ENCODE measurements at places on chromosomes 12 and 14.
A peak's percentile ranks its signal among the peaks of the same experiment; 100 is the strongest.

DNA sequence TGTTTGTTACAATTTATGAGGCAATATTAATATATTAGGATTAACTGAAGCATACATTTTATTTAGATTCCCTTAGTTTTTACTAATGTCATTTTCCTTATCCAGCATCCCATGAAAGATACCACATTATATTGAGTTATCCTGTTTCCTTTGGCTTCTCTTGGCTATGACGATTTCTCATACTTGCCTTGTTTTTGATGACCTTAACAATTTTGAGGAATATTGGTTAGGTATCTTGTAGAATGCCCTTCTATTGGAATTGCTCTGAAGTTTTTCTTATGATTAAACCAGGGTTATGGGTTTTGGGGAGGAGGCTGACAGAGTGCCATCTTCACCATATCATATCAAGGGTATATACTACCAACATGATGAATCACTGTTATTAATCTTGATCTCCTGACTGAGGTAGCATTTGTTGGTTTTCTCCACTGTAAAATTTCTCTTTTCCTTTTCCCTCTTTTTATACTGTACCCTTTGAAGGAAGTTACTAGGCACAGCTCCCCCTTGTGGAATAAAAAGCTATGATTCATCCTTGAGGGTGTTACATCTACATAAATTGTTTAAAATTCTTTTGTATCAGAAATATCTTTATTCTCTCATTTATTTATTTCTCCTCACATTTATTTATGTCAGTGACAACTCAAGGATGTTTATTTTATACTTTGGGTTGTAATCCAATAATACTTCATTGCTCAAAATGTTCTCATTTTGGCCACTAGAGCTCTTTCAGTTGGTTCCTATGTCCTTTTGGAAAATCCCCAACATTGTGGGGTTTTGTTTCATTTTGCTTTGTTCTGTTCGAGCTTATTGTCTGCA lies 239.0 kb downstream of the SLC16A7 start:
- peak; percentile 46 for DNase-seq

- no peak for DNase-seq
These were observed 83.2 kb downstream of the PEBP1 start for GRCh38 chr12:118219106-118219505.

GRCh38 chr12:89568484-89568883 lies 42.6 kb upstream of the POC1B start:
- DNase-seq = no peak

- no peak for DNase-seq
These were observed 21.0 kb upstream of the ITPR2 start for GRCh38 chr12:26854031-26854390.

- DNase-seq = no peak
These were observed 4.5 kb downstream of the USP30 start for GRCh38 chr12:109056891-109057290.

DNA sequence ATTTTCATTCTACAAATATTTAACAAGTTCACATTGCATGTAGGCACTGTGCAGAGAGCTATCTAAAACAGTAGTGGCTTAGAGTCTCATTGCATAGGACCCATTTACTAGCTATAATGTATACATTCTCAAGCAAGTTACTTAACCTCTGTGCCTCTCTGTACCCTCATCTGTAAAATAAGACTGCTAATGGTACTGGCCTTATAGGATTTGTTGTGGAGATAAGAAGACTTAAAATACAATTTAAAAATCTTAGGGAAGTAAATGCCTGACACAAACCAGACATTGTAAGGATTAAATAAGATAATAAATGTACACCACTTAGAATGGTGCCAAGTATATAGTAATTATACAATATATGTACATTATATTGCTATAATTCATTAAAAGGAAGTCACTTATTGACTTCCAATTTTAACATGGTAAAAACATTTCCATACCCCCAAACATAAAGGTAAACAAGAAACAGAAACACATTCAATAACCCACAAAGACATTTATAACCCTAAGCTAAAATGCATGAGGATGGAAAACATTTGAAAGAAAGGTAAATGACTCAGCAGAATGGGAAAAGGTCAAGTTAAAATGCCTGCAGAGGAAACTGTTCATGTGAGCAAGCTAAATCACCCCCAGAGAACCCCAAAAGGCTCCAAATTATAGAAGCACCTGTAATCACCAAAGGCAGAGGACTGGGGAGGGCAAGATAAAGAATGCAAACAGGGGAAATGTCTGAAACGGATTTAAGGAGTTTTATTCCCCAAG lies 30.8 kb downstream of the RPS6KA5 start:
- DNase-seq = no peak

DNA sequence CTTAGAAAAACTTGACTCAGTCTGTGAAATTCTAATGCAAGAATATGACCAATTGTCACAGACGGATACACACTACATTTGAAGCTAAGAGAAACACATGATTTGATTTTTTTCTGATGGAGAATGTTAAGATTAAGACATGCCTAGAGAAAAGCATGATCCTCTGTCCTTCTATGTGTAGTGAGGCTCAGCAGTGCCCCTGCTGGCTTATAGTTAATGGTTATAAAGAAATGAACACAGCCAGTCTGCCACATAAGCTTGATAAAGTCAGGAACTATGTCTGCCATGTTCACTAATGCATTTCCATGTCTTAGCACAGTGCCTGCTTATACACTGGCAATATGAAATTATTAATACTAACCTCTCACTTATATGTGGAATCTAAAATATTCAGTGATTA lies 168.1 kb upstream of the DAAM1 start:
- DNase-seq = no peak

DNA sequence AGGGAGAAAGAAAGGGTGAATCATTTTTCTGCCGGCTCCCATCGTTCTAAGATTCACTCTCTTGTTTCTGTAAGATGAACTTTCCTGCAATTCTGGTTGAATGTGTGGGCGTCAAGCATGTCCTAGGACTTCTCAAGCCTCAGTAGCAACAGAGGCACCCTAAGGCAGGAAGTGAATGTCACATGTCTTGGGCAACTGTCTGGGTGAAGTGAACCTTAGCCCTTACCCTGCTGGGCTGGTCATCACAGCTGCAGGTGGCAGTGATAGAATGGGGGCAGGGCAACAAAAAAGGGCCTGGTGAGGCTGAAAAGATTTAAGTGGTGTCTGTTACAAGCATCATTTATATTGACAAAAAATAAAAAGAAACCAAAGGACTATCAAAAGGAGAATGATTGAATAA lies 45.9 kb upstream of the CAND1 start:
- DNase-seq = no peak

- no peak for DNase-seq
These were observed 265.9 kb upstream of the PRICKLE1 start for GRCh38 chr12:42855362-42855950.

DNA sequence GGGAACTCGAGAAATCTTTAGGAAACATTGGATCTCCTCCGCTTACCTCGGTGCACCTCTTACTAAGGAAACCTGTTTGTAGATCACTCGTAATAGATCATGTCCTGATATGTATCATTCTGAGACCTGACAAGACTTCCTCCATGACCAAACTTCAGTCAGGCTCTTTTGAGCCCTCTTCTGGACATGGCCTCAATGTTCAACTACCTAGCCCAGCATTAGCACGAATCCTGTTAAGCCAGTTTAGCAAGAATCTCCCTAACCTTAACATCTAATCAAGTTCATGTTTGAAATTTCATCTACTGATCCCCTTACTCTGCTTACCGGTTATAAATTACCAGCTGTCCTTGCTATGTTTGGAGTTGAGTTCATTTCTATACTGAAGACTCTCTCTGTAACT lies 713.9 kb upstream of the USP15 start:
- no peak for DNase-seq

GRCh38 chr14:61417883-61418455 lies 96.6 kb downstream of the PRKCH start:
- no peak for DNase-seq

DNA sequence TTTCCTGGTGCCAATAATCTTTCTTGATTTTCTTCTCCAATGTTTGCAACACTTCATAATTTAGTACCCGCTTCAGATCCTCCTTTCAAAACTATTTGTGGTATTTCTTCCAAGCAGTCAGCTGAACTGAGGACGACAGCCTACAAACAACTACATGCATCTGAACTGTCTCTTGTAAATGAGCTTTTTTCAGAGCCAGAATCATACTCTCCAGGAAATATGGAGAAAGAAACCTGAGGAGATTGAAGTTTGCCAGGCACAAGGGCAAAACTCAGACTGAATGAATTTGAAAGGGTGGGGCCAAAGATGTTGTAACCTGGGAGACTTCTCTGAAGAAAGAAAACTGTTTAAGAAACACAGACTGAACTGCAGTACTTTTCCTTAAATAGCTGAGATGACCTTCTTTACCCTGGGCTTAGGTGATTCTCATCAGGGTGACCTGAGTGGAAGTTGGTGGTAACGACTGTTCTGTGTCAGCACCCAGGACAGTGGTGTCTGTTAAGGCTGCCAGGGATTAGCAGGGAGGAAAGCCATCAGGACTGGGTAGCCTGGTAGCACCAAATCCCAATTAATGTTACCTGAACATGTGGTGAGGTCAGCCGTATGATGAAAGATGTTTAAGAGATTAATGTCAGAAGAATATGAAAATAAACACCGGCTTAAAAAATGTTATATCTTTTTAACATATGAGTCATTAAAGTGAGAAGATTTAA lies 95.0 kb downstream of the TGFB3 start:
- no peak for DNase-seq

GRCh38 chr12:46857486-46857885 lies 31.7 kb upstream of the SLC38A4 start:
- no peak for DNase-seq

DNA sequence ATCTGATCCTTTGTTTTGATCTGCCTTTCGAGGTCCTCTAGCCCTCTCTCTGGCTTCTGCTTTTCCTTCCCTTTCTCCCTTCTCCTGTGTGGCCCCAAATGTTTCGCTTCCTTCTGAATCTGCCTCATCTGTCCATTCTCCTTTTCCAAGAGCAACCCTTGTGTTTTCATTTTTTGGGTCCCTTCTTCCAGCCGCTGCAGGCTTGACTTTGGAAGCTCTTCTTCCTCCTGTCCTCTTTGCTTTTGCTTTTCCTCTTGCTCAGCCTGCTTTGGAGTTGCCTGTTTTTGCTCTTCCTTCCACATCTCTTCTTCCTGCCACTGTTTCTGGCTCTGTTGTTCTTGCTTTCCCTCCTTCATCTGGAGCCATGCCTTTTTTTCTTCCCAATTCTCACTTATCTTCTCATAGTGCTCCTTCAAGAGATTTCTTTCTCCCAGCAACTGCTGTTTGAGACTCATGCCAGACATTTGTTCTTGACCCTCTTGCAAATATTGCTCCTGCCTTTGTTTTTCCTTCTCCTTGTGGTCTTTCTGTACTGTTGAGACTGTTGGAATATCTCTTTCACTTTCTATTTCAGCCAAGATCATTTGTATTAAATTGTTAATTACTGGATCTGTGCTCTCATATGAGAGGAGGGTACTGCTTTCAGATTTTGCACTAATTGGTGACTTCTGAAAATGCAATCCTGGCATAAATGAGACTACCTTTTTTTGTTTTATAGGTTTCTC lies 42.4 kb downstream of the FAM186A start:
- no peak for DNase-seq

GRCh38 chr12:94123127-94123526 lies 25.2 kb upstream of the PLXNC1 start:
- no peak for DNase-seq

DNA sequence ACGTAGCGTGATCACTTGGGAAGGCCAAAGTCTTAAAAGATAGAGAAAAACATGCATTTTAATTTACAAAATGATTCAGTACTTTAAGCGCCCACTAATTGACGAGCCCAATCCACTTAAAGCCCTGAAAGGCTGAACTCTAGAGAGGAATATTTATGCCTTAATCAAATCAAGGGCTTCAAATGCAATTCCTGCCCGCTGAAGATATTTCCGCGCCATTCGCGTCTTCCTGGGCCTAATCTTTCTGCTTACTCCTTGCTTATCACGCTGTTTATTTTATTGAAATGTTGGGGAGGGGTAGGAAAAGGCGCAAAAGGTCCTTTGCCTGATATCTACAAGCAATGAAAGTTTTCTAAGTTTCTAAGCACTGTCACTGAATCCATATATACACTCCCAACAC lies 4.0 kb downstream of the TBX3 start:
- no peak for DNase-seq

DNA sequence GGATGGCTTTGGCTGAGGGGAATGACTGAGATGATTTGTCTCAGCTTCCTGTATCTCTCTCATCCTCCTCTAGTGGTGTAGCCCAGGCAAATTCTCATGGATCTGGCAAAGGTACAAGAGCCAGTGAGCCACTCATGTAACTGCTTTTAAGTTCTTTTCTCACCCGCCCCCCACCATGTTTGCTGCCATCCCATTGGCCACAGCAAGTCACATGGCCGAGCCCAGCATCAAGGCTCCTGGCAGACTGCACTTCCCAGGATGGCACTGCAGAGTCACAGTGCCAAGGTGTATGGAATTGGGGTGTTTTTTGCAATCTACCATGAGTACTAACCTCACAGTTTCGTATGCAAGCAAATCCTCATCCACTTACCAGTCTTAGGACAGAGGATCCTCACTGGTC lies 50.9 kb downstream of the CHST11 start:
- DNase-seq = no peak

GRCh38 chr12:95851606-95852005 lies 7.1 kb upstream of the SNRPF start:
- no peak for DNase-seq

GRCh38 chr12:106980944-106981343 lies 6.0 kb downstream of the MTERF2 start:
- DNase-seq = no peak

DNA sequence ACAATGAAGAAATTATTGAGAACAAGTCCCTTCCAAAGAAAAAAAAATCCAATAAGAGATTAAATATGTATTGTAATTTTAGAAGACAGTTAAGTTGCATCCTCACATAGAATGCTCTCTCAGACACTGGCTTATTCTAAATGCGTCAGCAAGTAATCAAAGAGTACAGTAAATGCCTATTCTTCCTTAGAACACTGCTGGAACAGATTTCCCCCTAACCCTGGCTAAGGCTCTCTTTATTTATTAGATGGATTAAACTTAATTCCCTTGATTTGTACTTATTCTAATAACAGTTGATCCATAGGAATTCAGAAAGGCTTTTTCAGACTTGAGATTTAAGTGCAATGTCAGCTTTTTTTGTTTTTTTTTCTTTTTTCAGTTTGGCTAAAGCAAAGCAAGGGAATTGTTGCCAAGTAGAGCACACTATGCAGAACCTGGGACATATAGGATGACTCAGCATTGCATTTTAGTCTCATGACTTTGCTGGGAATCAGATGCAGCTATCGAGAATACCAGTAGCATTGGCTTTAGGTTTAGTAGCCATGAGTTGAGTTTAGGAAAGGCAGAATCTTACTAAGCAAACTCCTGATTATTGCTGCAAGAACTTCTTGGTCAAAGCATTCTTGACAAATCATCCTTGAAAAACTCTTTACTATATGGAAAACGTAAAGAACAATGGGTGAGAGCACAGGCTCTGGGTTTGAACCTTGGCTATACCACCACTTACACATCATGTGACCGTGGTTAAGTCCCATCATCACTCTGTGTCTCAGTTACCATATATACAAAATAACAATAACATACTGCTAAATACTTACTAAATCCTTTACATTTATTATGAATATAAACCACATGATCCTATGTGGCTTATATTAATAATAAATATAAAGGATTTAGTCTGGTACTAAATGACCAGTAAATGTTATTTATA lies 26.7 kb downstream of the MED21 start:
- no peak for DNase-seq

- DNase-seq = peak; percentile 38
These were observed 19.4 kb downstream of the ACVRL1 start for GRCh38 chr12:51926718-51927117.

Data from CD4-positive, alpha-beta T cell (primary cell).